ENCODE measurements at places on chromosomes 4 and X.

GRCh38 chrX:40576291-40576690 is 4.5 kb upstream of the ATP6AP2 start:
- no peak for DNase-seq

GRCh38 chr4:182680234-182680653 is 236.9 kb downstream of the DCTD start:
- no peak for DNase-seq

GRCh38 chrX:123884809-123885408 is 25.1 kb downstream of the XIAP start:
- no peak for DNase-seq

- DNase-seq = no peak
These were observed 111.7 kb upstream of the RPS6KA3 start for GRCh38 chrX:20378233-20378920.

GRCh38 chrX:70087857-70088630 is 25.8 kb downstream of the OTUD6A start:
- no peak for DNase-seq

- no peak for DNase-seq
These were observed 57.3 kb upstream of the ZNF157 start for GRCh38 chrX:47313056-47313455.

DNA sequence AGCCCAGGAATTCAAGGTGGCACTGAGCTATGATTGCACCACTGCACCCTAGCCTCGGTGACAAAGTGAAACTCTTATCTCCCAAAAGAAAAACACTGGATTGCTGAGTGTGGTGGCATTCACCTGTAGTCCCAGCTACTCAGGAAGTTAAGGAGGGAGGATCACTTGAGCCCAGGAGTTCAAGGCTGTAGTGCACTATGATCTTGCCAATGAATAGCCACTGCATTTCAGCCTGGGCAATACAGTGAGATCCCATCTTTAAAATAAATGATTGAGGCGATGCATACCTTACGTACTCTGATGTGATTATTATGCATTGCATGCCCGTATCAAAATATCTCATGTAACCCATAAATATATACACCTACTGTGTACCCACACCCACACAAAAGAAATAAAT is 31.2 kb upstream of the LARP1B start:
- DNase-seq = no peak

DNA sequence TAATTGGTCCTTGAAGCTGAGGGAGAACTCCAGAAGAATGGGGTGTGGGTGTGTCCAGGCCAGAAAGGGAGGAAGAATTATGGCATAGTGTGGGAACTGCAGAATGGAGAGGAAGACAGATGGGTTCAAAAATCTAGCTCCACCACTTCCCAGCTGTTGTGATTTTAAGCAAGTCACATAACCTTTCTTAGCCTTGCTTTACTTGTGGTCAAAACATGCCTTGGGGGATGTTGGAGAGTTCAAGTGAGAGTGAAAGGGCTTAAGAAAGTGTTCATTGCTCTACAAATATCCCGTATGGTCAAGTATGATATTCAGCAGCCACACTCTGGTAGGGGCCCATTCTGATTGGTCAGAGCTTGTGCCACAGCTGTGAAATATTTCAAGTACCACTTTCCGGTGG is 15.0 kb upstream of the STARD8 start:
- DNase-seq = no peak

GRCh38 chr4:52638717-52639116 is 20.4 kb downstream of the USP46 start:
- DNase-seq = no peak

DNA sequence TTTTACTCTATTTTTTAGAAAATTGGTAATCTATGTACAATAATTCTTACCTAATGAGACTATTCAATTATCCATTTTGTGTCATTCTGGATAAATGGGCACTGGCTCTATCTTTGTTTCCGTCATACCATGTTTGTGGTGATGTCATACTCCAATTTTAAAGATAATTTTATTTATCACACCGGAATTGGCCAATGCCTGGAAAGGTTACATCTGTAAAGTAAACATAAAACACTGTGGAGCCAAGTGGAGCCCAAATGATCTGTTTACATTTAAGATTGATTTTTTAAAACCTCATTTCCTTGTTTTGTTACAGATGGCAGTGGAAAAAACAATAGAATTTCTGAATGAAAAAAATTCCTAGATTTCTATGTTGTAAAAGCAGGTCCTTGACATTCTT is 120.2 kb upstream of the GPRIN3 start:
- DNase-seq = no peak

DNA sequence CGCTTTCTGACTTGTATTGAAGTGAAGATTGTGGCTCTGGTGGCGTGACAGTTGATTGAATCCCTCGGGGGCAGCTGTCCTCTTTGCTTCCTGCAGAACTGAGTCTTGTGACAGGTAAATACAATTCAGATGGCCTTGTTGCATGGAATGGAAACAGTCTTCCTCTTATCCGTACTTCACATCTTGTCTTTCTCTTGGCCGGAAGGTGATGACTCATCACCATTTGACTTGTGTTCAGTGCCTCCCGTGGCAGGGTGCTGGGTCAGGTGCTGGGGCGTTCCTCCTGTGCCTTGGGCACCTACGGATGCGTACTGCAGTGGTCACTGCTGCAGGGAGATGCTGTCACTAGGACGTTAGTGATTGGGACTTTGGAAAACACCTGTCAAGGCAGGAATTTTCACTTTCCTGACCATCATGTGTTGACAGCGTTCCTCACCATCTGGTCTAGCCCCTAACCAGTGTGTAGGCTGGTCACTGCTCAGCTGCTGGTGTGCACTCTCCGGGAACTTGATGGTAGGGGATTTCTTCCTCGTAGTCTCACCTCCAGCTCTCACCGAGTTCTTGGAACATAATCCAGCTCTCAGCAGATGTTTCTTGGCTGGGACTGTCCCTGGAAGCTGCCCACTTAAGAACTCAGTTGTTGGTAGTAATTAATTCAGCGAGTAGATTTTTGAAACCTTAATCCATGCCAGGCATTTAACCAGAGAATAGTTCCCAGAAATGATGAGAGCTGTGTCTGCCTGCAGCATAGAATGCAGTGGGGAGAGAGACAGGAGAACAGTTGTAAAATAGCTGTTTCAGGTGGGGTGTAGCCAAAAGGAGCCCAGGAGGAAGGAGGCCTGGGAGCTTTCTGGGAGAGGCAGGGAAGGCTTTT is 7.2 kb downstream of the TBC1D14 start:
- DNase-seq = no peak

GRCh38 chr4:99457270-99457669 is 22.1 kb upstream of the ADH7 start:
- no peak for DNase-seq

GRCh38 chr4:48970471-48970921 is 15.6 kb upstream of the CWH43 start:
- no peak for DNase-seq

- DNase-seq = no peak
These were observed 289.7 kb downstream of the SHOX start for GRCh38 chrX:920234-920799.

GRCh38 chr4:145316897-145317574 is 136.6 kb upstream of the OTUD4 start:
- DNase-seq = no peak

- DNase-seq = no peak
These were observed 17.1 kb downstream of the GAK start for GRCh38 chr4:915041-915474.

Data from substantia nigra (tissue), 51 donors.